ENCODE measurements at places on chromosomes 3 and 15. TPM values are rescaled to one million over a fixed set of nuclear protein-coding genes. Genes with fewer than 3 reads are reported as not detected.
A peak's percentile ranks its signal among the peaks of the same experiment; 100 is the strongest.

DNA sequence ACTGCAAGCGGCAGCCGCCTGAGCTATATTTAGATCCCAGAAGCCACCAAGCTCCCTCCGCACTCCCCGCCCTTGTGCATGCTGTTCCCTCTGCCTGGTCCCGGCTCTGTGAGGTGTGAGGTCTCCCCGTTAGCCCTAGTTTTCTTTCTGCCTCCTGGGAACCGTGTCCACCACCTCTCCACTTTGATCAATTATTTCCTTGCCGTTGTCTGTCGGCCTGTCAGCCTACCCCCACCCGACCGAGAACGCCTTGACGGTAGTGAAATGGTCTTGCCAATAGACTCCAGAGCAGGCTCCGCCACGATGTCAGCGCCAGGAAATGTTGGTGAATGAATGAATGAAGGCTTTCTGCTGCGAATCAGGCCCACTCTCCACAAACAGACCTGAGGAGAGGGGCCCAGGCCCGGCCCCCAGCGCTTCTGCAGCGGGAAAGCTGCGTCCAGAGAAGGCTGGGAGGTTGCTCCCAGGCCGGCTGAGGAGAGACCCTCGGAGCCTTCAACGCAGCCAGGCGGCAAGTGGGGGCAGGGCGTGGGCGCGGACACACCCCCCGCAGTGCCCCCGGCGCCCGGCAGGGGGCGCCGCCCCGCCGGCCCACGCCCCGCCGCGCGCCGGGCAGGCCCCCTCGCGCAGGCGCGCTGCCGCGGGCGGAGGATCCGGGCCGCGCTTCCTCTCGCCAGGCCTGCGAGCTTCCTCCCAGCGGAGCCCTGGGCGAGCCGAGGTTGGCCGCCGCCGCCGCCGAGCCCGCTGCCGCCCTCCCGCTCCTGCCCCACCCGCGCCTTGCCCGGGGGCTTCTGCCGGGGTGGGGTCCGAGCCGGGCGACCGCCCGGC is at the start of gene CSK:
Gene CSK (plus strand): TSS at position 650 of the 828 bp plus-strand sequence. CDS start 16,218 bp downstream, outside the sequence.
- DNase-seq = peak; percentile 93

GRCh38 chr3:152658977-152659720 is 175.8 kb upstream of the P2RY1 start:
- DNase-seq = no peak

GRCh38 chr3:71104121-71104541 is 479.4 kb downstream of the FOXP1 start:
- DNase-seq = no peak

DNA sequence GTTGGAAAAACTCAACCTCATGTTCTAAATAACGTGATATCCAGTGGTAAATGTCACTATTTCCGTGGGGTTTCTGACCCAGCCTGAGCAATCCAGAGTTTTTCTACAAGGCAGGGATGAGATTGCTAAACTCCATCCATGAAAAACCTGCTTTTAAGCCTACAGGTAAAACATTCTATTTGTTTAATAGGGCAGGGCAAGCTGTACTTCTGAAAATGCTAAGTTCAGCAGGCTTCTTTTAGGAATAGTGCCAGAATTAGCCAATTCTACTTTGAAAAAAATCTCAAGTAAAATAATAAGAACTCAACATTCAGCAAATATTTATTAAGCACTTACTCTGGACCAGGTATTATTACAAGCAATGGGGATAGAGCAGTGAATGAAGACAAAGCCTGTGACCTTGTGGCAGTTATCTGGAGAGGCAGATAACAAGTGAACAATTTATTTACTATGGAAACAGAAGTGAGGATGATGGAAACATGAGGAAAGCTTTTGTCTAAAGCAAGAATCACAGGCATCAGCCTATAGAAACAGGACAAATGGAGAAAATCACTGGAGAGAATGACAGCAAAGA is 13.3 kb downstream of the RPSA start:
- DNase-seq = no peak

PARL gene
- total RNA-seq = 60.7 TPM

DNA sequence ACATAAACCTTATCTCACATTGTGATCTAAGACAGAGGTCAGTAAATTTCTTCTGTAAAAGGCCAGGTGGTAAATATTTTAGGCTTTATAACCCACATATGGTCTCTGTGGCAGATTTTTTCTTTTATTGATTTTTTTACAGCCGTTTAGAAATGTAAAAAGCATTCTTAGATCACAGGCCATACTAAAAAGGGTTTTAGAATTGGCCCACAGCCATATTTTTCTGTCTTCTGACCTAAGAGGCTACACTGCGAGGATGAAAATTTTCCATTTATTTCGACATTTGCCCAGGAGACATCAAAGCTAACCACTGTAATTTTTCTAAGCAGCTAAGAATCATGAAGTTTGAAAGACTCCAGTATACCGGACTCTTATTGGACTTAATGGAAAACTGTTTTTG is 377.2 kb upstream of the SGO1 start:
- DNase-seq = no peak

ADAMTS7 gene
- total RNA-seq = 6.7 TPM

NEDD4 gene
- total RNA-seq = 22.6 TPM

GRCh38 chr3:52983828-52984227 is 62.0 kb downstream of the SFMBT1 start:
- DNase-seq = no peak

DNA sequence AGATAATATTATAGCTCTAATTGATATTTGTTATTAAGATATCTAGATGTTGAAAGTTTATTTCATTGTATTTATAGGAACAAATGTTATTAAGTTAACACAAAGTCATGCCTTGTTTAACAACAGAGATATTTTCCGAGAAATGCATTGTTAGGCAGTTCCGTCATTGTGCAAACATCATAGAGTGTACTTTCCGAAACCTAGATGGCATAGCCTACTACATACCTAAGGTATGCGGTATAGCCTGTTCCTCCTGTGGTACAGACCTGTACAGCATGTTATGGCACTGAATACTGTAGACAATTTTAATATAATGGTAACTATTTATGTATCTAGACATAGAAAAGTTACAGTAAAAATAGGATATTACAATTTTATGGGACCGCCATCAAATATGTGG is 114.3 kb downstream of the NAALADL2 start:
- no peak for DNase-seq

DNA sequence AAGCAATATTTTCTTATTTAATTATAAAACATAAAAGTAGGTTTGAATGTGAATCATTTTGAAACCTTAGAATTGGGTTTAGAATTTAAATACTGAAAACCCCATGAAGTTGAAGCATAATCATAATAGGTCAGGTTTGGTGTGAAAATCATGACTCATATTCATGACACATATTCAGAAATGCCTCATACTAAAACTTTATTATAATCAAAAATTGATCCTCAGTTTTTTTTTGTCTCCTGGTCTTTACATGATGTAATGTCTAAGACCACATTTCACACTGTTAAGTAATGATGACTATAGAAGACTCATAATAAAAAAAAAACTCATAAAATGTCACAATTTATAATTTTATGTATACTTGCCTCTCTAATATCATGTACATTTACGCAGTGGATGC is 190.4 kb downstream of the FOXP1 start:
- no peak for DNase-seq

TJP1 gene
- total RNA-seq = 91.3 TPM

GRCh38 chr15:37087131-37087588 is 13.2 kb downstream of the MEIS2 start:
- no peak for DNase-seq

PLA1A gene
- 2.7 TPM for total RNA-seq

DNA sequence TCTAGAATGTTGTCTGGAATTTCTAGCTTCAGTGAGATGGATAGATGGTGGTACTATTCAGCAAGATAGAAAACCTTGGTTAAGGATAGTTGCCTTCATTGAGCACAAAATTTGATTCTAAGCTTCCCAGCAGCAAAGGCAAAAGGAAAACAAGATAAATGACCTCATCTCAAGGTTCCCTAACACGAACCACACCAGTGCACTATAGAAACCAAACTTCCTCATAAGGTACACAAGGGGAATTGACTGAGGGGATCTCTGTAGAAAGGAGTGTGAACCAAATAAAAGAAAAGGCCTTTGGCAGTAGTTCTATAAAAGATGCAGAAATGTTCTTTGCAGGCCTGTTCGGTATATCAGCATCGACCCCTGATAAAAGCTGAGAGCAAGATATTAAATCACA is 288.9 kb downstream of the SHQ1 start:
- no peak for DNase-seq

- no peak for DNase-seq
These were observed 19.1 kb upstream of the TM4SF4 start for GRCh38 chr3:149455366-149455765.

UCN2 gene
- not detected for total RNA-seq

GRCh38 chr3:144055604-144056003 is 84.0 kb downstream of the DIPK2A start:
- DNase-seq = no peak

LOXL1 gene
- total RNA-seq = 94.6 TPM

DNA sequence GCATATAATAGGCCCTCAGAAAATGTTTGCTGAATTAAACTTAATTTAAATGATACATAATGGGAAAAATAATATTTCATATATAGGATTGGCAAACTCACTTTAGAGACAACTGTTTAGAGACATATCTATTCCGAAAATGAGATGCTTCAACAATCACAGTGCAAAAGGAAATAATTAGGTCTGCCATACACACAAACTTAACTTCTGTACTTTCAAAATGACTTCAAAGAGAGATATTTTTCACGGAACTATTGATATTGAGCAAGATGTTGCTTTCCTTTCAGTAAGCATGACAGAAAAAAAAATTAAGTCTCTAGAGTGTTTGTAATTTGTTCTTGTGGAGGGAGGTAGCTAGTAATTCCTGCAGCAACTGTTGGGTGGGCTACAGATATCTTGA is 769.5 kb downstream of the TUSC7 start:
- no peak for DNase-seq

TMEM212 gene
- total RNA-seq = not detected

DNA sequence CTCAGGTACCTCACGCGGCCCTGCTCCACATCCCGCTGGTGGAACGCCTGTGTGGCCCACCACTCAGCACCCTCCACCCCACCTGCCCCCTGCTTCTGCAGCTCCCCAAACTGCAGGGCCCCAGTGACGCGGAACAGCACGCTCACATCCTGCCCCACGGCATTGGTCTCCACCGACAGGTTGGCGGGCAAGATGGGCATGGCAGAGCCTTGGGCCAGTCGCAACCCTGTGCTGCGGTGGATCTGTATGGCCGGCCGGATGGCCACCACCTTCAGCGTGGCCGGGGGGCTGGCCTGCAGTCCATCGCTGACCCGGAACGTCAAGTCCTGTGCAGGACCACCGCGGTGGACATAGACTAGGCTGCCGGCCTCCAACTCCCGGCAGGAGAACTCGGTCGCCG is 23.8 kb downstream of the CSPG4 start:
- no peak for DNase-seq

DNA sequence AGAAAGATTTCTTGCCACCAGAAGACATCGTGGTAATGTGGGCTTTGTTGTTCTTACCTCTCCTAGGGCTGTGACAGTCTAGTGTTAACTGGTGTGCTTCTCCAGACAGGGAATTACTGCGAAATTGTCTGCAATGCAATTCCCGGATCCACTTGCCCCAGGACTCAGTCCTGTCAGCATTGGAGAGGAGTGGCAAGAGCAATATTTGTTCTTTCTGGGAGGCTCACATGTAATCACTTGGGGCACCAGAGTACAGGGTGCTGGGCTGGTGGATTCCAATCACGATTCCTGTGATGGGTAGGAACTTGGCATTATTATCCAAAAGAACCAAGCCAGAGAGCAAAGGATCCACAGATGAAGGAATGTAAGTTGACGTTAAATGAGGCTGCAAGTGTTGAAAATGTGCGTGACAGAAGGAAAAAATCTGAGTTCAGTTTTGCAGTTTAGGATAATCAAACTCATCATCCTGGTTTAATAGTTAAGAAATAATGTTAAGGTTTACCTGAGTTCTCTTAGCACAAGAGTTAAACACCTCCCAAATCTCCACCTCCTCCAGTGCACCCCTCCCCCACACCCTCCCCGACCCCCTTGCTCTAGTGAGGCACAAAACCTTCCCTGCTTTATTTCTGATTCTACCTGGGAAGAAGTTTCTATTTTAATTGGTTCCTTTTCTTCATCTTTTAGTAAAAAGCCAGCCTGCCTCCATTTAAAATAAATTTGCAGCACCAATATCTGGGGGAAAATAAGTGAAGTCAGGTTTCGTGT is 79.2 kb downstream of the GMPS start:
- DNase-seq = no peak

DNA sequence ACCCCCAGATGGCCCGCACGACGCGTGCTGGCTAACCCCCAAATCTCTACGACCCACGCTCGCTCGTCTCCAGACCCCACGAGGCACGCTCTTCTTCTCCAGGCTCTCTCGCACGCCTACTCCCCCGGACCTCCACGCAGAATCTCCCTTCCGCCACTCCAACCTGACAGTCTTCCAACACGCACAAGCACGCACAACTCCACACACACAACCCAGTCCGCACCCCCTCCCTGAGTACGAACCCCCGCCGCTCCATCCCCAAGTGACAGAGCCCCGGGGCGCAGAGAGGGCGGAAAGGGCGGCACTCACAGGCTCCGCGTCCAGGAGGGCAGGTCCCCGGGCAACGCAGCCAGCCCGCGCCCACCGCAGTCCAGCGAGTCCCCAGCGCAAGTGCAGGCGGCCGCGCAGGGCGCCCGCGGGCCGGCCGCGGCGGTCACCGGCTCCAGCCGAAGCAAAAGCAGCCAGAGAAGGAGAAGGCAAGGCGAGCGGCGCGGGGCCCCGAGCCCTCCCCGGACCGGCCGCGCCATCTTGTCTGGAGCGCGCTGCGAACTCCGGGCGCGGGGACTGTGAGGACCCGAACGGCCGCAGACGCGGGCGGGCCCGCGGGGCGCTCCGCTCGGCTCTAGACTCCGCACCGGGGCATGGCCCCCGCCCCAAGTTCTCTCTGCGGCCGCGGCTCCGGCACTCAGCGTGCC is 794 bp downstream of the LRIG1 start:
- peak; percentile 84 for DNase-seq

DNA sequence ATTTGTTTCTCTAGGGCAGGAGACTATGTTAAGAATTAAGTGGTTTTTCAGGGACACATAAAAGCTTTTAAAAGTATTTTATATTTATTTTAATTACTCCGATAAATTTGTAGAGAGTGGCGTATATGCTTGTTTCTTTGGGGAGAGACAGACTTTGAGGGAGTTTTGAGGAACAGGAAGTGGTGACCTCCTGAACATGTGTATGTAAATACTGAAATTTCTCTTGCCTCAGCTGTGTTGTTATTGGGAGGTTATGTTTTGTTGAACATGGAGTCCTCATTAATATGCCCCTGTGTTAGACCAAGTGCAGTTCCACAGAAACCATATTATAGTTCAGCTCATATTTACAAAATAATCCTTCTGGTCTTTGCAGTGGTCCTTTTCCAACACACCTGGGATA is 41.8 kb upstream of the UTS2B start:
- DNase-seq = no peak

GRCh38 chr3:41293169-41293681 is 93.9 kb downstream of the CTNNB1 start:
- DNase-seq = no peak

- DNase-seq = no peak
These were observed 145.4 kb downstream of the KLHL25 start for GRCh38 chr15:85649372-85649771.

- no peak for DNase-seq
These were observed 21.0 kb downstream of the PDZRN3 start for GRCh38 chr3:73603762-73604171.

RPUSD2 gene
- total RNA-seq = 5.0 TPM
